ENCODE measurements at places on chromosomes 2 and 18.
A peak's percentile ranks its signal among the peaks of the same experiment; 100 is the strongest.

DNA sequence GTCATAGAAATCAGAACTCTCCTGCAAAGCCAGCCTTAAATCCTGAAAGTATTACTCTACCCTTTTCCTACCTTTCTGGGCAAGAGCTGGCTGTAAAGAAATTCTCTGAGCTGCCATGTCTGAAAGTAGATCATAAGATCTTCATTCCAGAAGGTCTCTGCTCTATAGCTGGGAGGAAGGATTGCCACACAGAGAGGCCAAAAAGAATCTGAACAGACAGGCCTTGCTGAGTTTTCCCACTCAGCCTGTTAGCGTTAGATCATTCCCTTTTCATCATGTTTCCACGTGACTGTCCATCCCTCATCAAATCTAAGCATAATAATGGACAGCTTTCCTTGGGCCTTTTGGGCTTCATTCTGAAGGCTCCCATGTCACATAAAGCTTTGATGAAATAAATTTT is 43.2 kb upstream of the FHL2 start:
- no peak for DNase-seq

- DNase-seq, result no peak
These were observed 712.8 kb downstream of the SOCS6 start for GRCh38 chr18:71001597-71001996.

- DNase-seq, result no peak
These were observed 24.6 kb downstream of the PTRHD1 start for GRCh38 chr2:24768601-24769000.

GRCh38 chr2:223760838-223761502 is 76.4 kb downstream of the AP1S3 start:
- peak; percentile 76 for DNase-seq

DNA sequence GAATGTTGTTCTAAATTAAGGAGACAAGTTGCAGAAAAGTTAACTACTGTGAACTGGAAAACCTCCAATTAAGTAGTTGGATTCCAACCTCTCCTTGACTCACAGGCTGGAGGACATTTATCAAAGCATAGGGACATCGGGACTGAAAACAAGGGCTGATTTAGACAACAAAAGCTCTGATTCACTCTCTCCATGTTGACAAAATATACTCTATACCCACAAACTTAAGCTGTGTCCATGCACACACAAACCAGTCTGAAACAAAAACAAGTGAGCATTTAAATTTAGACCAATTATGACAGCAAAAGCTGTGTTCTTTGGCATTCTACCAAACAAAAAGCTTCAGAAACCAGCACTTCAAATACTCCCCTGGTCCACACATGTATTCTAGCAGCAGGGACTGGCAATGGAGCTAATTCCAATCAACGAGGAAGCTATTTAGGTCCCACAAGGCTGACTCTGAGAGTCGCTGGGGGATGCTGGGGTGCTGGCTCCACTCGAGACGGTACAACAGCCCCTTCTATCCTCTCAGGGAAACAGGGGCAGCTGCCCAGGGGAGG is 71.4 kb downstream of the NXPH2 start:
- DNase-seq, result no peak

- DNase-seq, result peak; percentile 3
These were observed 135.5 kb upstream of the FANCL start for GRCh38 chr2:58376592-58376991.

DNA sequence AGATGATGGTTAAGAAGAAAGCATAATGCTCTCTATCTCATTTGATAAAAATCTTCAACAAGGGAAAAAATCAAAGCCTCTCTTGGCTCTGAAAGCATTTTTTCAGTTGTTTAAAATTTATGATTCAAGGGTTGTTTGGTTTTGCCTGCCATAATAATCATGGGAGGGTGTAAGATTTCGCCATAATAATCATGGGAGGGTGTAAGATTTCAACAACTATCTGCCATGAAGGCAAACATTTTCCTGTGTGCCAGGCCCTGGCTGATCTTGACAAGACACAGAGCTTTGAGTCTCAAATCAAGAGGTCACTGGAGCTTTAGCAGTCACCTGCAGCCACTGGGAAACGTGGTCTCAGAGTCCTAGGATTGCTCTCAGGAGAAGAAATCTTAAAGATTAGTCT is 175.1 kb upstream of the PIEZO2 start:
- no peak for DNase-seq

GRCh38 chr2:134260713-134261112 is 6.8 kb downstream of the MGAT5 start:
- no peak for DNase-seq

- no peak for DNase-seq
These were observed 143.7 kb upstream of the ZFP36L2 start for GRCh38 chr2:43370146-43370545.

- no peak for DNase-seq
These were observed 313.8 kb upstream of the DDX18 start for GRCh38 chr2:117500721-117501120.

DNA sequence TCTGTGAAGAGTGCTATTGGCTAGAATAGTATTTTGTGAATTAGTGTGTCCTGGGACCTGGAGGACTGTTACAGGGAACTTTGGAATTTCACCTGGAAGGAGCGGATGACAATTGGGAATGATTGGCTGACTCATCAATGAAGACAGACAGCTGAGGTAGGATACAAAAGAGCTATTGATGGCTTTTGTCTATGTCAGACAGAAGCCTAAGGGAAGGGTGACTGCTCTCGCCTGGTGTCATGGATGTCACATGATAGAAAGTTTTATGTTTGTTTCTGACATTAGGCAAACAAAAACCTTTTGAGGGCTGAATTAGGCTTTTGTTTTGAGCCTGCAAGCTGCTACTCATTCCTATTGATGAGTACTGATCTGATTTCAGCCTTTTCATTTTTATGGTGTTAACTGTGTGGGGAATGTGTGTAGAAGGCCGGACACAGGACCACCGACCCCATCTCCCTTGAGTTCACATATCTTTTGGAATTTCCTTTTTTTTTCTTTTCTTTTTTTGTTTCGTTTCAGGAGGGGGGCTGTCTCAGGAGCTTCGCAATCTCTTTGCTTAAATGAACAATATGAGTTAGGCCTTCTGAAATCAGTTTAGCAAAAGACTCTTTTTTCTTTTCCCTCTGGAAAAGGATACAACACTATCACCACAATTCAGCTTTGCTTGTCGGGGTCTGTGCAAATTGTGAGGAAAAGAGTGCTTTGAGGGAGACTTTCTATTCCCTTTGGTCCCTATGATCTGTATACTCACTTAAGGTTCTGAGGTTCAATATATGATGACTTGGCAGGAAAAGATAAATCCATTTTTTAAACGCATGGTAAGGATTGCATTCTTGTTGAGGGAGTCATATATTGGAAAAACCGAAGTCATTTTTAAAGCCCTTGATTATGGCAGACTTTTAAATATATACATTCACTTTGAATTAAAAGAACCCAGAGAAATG is 207.9 kb upstream of the FIGN start:
- DNase-seq, result no peak

DNA sequence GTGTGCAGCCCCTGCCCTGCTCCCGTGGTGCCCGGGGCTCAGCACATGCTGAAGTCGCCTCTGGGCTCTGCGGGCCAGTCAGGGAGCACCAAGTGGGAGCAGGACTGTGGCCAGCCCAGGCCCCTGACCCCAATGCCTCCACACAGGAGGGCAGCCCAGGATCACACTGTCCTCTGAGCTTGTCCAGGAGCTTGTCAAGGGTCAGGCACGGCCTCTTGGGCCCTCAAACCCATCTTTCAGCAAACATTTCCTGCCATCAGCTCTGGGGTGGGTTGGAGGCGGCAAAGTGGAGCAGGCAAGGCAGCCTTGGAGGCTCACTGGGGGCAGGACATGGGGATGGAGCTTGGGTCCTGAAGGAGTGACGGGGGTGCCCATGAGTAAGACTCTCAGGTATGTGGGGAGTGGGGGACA is 10.3 kb downstream of the SNED1 start:
- DNase-seq, result no peak

GRCh38 chr2:136495636-136496035 is 269.7 kb upstream of the THSD7B start:
- no peak for DNase-seq

DNA sequence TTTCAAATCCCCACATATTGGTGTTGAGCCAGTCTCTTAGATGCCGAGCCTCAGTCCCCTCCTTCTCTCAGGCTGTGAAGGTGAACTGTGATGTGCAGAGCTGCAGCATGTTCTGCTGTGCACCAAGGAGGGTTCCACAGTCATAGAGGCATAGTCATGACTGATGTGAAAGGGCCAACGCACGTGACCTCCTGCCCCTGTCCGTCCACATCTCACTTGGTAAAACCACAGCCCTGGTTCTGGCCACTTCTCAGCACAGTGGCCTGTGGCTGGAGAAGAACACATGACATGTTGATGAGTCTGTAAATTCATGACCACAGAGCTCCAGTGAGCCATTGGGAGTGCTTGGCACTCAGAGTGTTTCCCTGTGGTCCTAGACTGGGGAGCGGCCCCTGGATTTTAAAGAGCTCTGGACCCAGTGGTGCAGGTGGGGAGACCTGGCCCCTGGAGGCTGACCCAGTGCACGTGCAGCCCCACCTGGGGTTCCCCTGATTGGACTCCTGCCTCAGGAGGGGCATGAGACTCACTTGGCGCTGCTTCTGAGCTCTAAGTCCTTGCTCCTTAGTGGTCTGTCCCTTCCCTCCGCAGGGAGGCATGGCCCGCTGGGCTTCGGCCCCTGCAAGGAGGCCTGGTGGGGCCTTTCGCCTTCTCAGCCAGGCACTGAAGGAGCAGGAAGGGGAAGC is 25.3 kb downstream of the INPP4A start:
- no peak for DNase-seq

- DNase-seq, result no peak
These were observed 336.7 kb upstream of the RND3 start for GRCh38 chr2:150824118-150824517.

GRCh38 chr2:82674652-82675051 is 1784.4 kb downstream of the SUCLG1 start:
- no peak for DNase-seq

DNA sequence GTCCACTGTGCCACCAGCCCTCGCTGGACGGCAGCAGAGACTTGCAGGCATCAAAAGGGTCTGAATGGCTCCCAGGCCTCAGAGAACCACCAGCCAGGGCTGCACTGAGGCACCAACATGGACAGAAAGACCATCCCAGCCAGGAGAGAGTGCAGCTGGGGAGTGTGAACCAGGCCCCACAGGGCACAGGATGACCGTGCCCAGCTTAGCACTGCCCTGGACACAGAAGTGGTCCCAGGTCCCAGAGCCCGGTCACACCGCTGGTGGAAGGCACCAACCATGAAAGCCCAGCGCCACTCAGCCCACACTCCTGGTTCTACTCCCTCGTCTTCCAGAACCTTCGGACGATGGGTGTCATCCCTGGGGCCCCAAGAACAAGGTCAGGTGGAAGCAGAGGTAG is 20.5 kb downstream of the AQP12A start:
- no peak for DNase-seq

DNA sequence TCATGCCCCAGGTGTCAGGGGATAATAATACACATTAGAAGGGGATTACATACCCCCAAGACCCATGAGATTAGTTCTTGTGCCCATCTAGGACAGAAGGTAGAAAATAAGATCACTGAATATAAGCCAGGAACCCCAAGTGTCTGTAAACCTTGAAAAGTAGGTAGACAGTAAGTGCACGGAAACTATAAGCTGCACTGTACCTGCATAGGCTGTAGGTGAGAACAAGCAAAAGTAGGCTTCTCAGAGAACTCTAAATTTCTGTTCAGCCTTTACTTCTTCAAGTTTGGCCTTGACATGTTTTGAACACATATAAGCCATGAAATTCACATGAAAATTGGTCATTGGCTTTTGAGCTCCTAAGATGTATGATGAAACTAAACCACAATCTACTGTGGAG is 113.0 kb upstream of the FSIP2 start:
- no peak for DNase-seq

DNA sequence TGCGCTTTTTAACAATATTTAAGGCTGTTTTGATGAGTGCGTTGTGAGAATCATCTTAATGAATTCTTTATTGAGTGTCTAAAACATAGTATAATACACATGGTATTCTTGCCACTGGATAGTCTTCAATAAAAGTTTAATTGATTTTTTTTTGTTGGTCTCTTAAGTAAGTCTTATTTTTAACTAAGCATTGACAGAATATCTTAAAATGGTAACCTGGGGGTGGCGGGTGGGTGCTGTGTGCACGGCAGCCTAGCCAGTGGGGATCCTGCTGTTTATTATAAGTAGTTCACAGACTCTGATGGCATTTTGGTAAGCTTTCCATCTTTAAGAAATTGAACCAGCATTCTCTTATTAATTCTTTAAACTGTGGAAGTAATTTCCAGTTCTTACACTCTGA is 6.0 kb downstream of the SOX11 start:
- DNase-seq, result no peak

DNA sequence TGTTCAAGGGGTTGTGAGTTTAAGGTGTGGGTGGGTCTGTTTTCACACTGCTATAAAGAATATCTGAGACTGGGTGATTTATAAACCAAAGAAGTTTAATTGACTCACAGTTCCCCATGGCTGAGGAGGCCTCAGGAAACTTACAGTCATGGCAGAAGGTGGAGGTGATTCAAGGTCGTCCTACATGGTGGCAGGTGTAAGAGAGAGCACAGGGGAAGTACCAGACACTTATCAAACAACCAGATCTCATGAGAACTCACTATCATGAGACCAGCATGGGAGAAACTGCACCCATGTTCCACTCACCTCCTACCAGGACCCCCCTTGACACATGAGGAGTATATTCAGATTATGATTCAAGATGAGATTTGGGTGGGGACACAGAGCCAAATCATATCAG is 38.0 kb downstream of the RHBDD1 start:
- DNase-seq, result no peak

GRCh38 chr2:74715880-74716279 is 61.8 kb downstream of the SEMA4F start:
- no peak for DNase-seq

DNA sequence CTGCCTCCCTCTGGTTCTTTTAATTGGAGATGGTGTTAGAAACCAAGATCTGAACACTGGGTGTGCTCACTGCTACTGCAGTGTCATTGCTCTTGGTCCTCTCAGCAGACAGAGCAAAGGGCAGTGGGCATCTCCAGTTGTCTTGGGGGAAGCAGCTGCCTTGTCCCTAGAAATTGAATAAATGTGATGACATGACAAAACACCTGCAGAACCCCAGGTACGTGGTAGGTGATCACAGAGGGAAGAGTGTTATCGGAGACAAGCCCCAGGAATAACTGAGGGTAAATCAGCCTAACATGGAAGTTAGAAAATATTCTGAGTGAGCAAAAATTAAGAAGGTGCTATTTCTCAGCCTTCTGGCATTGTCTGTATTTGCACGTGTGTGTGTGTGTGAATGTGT is 311.9 kb upstream of the HDAC4 start:
- DNase-seq, result no peak

DNA sequence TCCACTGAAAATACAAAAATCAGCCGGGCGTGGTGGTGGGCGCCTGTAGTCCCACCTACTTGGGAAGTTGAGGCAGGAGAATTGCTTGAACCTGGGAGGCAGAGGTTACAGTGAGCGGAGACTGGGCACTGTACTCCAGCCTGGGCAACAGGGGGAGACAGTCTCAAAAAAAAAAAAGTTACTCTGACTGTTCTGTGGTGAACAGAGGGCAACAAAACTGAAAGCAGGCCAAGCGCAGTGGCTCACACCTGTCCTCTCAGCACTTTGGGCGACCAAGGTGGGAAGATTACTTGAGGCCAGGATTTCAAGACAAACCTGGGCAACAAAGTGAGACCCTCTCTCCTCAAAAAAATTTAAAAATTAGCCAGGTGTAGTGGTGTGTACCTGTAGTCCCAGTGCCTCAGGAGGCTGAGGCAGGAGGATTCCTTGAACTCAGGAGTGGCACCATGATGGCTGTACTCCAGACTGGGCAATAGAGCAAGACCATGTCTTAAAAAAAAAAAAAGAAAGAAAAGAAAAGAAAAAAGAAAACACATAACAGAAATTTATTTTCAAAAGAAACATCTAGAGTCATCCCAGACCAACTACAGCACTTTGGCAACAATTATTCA is 13.6 kb upstream of the RTN4 start:
- DNase-seq, result no peak

Data from RWPE1 (cell line).